ENCODE measurements at places on chromosomes 13 and 19. TPM values are rescaled to one million over a fixed set of nuclear protein-coding genes. Genes with fewer than 3 reads are reported as not detected.

DNA sequence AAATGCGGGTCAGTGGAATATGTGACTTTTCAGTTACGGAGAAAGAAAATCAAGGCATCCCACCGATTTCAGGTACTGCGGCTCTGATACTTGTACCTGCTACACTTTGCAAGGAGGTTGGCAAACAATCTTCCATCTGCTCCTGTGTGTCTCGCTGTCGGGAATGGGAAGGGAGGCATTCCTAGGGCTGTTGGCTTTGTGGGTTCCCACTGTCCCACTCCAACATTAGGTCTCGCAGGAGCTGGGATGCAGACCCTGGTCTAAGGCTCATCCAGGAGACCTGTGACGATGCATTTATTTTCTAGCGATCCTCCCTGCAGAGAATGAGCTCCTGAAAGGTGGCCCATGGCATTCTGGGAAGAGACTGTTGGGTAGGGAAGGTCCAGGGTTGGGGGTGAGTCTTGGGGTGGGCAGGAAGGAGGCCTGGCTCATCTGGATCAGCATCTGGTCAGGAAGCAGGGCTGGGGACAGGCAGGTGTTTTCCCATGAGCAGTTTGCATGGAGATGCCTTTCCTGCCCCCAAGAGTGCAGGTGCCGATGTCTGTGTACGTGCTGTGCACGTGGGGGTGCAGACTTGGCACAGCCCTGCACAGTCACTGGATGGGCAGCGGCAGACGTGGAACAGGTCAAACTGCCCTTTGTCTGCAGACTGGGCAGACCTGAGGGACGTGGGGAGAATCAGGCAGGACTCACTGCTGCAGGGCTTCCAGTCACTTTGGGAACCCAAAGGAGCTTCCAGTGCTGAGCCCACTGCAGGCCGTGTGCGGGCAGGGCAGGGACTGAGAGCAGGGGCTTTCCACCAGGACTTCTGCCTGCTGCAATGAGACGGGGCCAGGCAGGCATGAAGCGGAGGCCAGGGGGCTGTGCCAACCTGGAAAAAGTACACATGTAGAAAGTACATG is 152.4 kb downstream of the TEX29 start:
- DNase-seq: no peak

DNA sequence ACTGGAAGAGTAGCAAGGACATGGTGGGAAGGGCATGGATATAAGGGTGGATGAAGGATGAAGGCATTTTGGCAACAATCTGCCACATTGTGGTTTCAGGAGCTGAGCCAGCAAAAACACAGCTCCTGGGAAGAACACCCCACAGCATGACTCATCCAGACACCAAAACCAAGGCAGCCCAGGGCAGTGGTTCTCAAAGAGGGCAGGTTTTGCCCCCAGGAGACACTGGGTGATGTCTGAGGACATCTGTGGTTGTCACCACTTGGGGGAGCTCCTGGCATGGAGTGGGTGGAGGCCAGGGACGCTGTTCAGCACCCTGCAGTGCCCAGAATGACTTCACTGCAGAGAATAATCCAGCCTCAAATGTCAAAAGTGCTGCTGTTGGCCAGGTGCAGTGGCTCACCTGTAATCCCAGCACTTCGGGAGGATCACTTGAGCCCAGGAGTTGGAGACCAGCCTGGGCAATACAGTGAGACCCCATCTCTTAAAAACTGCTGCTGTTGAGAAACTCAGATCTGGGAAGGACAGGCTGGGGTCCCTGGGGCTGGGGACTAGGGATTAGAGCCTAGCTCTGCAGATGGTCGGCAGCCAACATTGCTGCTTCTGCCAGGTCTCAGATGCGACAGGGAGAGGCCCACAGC is 16.1 kb downstream of the ZFR2 start:
- DNase-seq: peak; percentile 19

GRCh38 chr13:99974939-99975561 is 3.5 kb upstream of the ZIC5 start:
- no peak for DNase-seq

C13orf42 gene
- polyA plus RNA-seq: not detected

- DNase-seq: no peak
These were observed 214.1 kb upstream of the KL start for GRCh38 chr13:32802159-32802558.

GRCh38 chr19:17942181-17942580 is 9.4 kb downstream of the CCDC124 start:
- DNase-seq: no peak

DNA sequence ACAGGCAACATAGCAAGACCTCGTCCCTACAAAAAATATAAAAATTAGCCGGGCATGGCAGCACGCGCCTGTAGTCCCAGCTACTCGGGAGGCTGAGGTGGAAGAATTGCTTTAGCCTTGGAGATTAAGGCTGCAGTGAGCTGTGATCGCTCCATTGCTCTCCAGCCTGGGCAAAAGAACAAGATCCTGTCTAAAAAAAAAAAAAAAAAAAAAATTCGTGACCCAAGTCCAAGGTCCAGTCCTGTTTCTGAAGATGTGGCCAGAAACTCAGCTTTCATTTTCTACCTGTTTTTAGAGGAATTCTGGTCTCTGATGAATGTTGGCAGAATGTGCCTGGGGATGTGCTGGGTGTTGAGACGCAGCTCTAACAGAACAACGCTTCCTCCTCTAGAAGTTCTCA is 1.9 kb upstream of the PGPEP1 start:
- DNase-seq: no peak

GRCh38 chr19:43782311-43782660 is 1.5 kb upstream of the KCNN4 start:
- no peak for DNase-seq

SYCN gene
- polyA plus RNA-seq: not detected

DNA sequence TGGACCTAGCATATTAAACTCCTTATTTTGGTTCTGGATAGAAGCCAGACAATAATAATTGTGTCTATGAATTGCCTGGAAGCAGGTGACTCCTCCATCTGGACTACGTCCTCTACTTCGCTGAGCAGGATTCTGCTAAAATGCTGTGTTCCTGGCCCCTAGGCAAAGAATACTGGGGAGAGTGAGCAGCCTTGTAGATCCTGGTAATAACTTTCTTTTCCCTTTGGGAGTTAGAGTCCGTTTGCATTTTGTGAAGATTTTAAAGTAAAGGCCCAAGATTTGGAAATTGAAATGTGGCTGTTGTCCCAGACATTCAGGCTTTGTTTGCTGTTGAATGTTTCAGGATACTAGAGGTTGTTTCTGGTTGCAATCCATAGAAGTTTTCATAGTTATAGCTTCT is 511.9 kb upstream of the KLF12 start:
- DNase-seq: no peak

- no peak for DNase-seq
These were observed 109.6 kb downstream of the VWA8 start for GRCh38 chr13:41851351-41851750.

- no peak for DNase-seq
These were observed 2.5 kb downstream of the CFD start for GRCh38 chr19:861756-862580.

ZNF317 gene
- 18.1 TPM for polyA plus RNA-seq

GRCh38 chr13:33711436-33711835 is 106.5 kb upstream of the RFC3 start:
- DNase-seq: no peak

- no peak for DNase-seq
These were observed 15.4 kb downstream of the CEBPA start for GRCh38 chr19:33286899-33287298.

SLC6A16 gene
- polyA plus RNA-seq: 1.0 TPM

DNA sequence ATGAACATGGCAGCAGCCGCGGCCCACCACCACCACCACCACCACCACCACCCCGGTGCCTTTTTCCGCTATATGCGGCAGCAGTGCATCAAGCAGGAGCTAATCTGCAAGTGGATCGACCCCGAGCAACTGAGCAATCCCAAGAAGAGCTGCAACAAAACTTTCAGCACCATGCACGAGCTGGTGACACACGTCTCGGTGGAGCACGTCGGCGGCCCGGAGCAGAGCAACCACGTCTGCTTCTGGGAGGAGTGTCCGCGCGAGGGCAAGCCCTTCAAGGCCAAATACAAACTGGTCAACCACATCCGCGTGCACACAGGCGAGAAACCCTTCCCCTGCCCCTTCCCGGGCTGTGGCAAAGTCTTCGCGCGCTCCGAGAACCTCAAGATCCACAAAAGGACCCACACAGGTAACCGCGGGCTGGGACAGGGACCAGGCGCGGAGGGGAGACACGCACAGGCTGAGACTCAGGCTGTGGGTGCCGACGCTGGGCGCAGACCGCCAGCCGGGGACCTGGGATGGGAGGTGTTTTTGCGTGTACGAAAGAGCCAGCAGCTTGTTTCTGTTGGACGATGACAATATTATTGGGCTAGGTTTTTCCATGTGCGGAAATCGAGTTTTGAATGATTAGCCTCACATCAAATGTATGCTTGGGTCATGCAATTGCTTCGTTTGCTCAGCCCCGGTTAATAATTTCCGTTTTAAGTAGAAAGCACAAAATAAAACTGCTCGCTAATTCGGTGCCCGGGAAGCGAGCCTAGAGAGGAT is 1.3 kb downstream of the ZIC2 start:
- no peak for DNase-seq

GAMT gene
- 159 TPM for polyA plus RNA-seq

TJP3 gene
- 0.47 TPM for polyA plus RNA-seq

GRCh38 chr13:95117092-95117491 is 184.2 kb downstream of the ABCC4 start:
- no peak for DNase-seq

GRCh38 chr13:72071713-72072112 is 204.7 kb upstream of the DACH1 start:
- DNase-seq: no peak

DNA sequence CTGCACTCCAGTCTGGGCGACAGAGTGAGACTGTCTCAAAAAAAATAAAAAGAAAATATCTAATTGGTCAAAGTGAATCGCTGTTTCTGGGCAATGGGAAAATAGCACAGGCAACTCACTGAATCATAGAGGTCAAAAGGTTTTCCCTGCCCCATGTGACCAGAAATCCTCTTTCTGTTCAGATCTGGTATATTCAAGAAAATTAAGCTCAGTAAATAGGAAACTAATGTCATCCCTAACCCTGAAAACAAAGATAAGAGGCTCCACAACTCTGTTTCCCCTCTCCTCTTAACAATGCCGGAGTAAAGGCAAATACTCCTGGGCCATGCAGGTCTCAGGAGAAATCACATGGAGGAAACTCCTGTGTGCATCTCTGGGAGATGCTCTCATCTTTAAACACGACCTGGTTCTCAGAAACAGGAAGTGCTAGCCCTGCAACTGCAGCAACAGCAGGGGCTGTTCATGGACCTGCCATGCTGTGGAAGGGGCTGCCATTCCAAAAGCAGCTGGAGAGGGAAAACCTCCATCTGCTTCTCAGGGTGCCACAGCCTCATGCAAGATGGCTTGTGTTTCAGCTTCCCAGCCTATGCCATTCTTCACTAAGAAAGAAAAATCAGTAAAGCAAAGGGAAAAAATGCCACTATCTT is 47.5 kb upstream of the SLC7A9 start:
- DNase-seq: no peak

GRCh38 chr13:25478186-25478585 is 106.4 kb downstream of the ATP8A2 start:
- DNase-seq: no peak
